Retina (tissue), 1 donor: ENCODE measurements at places on chromosomes 2 and 18.
A peak's percentile ranks its signal among the peaks of the same experiment; 100 is the strongest.

- DNase-seq, result no peak
Observed at GRCh38 chr18:69845593-69846506, 101.8 kb downstream of the CD226 start.

- DNase-seq, result no peak
Observed at GRCh38 chr2:65530547-65531320, 98.3 kb upstream of the SPRED2 start.

- no peak for DNase-seq
Observed at GRCh38 chr2:14827226-14828023, 194.9 kb downstream of the LRATD1 start.

DNA sequence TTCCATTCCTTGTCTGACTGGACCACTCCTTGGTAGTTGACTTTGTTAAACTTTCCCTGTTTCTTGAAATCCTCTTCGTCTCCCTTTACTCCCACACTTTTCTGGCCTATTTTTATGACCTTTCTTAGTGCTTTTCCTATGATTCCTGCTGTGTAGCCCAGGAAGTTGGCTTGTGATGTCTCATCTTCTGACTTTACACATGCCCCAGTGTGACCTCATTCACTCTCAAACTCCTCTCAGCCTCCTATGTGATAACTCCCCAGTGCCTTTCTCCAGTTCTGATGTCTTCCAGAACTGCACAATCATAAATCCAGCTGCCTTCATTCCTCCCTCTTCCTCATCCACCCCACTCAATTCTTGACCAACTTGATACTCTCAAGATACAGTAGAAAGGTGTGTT is 407.6 kb downstream of the TGIF1 start:
- no peak for DNase-seq

- DNase-seq, result no peak
Observed at GRCh38 chr18:57211412-57211750, 64.5 kb downstream of the BOD1L2 start.

GRCh38 chr18:44729631-44730101 is 49.0 kb downstream of the SETBP1 start:
- peak; percentile 16 for DNase-seq

- no peak for DNase-seq
Observed at GRCh38 chr2:9556121-9556743, 602 bp upstream of the ADAM17 start.

GRCh38 chr2:1591978-1592907 is 152.1 kb downstream of the PXDN start:
- DNase-seq, result peak; percentile 87

GRCh38 chr2:24009680-24010476 is at the start of gene MFSD2B:
Gene MFSD2B (plus strand): TSS chr2:24010085. CDS start chr2:24010097, 12 bp downstream.
- peak; percentile 64 for DNase-seq

DNA sequence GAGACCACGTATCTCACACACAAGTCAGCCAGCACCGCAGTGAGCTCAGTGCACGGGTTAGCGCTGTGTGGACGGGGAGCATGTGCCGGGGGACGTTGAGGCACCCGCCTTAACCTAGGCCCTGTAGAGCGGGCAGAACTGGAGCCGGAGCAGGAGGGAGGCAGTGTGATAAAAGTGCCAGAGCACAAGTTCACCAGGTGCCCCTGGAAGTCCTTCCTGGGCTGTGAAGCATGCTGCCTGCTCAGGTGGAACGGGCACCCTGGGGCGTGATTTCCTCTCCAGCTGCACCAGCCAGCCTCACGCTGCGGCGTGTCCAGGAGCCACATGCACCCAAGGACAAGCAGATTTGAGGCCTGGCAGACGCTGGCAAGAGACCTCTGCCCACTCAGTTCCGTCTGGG is 50.3 kb downstream of the ITGB1BP1 start:
- DNase-seq, result no peak

DNA sequence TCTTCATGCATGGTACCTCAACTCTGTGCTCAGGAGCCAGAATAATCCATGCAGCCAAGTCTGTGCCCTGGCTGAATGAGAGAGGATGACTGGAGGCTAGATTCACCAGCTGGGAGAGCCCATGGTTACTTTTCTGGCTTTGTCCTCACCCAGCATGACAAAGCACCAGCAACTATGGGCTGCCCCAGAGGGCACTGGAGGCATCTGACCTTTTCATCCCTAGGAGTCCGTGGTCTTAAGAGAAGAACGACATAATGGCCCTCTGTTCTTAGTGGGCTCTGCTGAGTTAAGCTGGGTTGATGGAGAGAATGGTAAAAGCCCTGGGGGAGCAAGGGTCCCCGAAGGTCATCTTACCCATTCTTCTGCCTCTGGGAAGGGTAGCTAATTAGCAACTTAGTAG is 54.6 kb upstream of the TNP1 start:
- no peak for DNase-seq

- no peak for DNase-seq
Observed at GRCh38 chr18:78790960-78791359, 188.7 kb upstream of the SALL3 start.

DNA sequence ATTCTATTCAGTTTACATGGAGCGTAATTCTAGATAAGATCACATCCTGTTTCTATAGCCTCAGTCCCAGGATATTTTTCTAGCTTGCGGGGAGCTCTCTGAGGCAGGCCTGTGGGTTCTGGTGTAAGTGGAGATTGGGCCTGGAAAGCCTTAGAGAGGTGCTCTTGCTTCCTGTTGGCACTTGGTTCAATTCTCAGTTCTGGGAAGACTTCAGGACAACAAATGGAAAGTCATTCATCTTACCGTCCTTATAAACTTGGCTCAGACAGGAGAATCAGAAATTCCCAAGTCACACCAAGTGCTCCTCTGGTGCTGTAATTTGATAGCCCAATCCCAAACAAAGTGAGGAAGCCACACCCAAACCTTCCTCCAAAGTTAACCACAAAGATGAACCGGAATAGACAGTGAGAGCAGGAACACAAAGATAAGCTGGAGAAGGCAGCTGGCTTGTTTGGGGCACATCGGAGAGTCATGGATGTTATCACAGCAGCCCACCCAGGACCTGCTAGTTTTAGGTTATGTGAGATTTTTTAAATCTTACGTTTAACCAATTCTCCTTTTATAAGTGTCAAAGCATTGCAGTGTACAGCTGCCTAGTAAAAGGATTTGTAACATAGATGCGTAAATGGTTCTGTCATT is 144.3 kb upstream of the MAP3K20 start:
- peak; percentile 38 for DNase-seq

GRCh38 chr18:6242004-6242403 is 172.7 kb downstream of the L3MBTL4 start:
- DNase-seq, result no peak

- no peak for DNase-seq
Observed at GRCh38 chr2:230664128-230664527, 48.5 kb upstream of the CAB39 start.

DNA sequence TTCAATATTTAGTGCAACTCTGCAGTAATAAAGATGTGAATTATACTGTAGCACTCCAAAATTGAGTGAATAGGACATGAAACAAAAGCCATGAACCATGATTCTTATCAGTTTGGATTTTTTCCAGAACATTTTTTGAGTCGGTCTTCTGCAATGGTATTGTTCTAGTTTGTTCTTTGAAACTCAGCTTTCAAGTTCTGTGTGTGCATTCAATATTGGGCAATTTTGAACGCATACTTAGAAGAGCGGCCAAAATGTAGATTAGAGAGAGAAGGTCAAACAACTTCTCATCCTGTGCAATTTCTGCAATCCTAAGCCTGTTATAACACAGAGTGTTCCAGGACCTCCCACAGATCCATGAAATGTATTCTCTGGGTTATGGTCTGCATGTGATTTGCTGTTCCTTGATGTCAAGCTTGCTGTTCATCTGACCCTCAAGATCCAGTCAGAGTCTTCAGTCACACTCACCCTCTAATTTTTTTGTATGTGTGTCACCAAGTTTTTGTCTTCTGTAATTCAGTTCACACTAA is 48.3 kb downstream of the TSPYL6 start:
- no peak for DNase-seq

DNA sequence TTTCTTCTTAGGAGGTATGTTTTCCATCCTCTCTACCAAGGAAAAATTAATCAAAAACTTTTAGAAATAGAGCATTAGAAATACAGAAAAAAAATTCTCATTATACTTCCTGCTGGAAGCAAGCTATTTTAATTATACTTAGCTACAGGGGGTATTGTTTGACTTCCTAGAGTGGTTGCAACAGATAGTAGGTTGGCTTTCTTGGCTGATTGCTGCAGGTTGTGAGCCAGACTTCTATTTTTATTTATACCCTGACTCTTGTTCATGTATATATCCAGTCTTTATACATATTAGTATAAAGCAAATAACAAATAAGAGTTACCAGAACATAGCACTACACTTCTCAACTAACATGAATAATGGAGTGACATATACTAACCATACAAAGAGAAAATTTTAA is 460.8 kb upstream of the REG3G start:
- DNase-seq, result no peak

- no peak for DNase-seq
Observed at GRCh38 chr18:80154293-80154692, 45.2 kb downstream of the ADNP2 start.

GRCh38 chr2:185608799-185609198 is 129.8 kb upstream of the FSIP2 start:
- DNase-seq, result no peak

GRCh38 chr2:2843969-2844548 is 513.0 kb upstream of the MYT1L start:
- no peak for DNase-seq

GRCh38 chr2:88483200-88483599 is 30.7 kb upstream of the FOXI3 start:
- DNase-seq, result no peak

- DNase-seq, result no peak
Observed at GRCh38 chr2:127829845-127830246, 18.9 kb upstream of the WDR33 start.

GRCh38 chr2:61759005-61759404 is 94.9 kb downstream of the FAM161A start:
- DNase-seq, result no peak

GRCh38 chr2:210617732-210618330 is 61.4 kb downstream of the CPS1 start:
- peak; percentile 41 for DNase-seq

DNA sequence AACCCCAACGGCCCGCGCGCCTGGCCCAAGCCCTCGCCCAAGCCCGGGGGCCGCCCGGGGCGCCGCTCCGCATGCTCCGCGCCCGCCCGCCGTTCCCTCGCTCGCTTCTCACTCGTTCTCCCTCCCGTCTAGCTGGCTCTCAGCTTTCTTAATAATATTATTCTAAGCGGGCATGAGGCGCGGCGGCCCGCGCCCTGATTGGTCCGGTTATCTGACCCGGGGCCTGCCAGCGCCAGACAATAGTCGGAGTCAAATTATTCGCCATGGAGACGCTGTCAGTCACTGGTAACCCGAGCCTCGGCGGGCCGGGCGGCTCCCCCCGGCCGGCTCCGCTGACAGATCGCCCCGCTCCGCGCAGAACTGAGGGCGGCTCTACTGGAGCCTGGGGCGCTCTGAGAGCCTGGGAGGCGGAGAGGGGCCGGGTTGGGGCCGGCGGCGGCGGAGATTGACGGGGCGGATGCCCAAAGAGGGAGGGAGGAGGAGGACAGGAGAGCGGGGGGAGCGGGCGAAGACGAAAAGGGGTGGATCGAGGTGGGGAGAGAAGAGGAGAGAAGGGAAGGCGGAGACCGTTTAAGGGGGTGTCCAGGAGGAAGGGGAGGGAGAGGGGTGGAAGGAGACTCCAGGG is at the start of gene SIX2:
SIX2 (minus strand) TSS at position 150 of the 625 bp plus-strand sequence. CDS start 342 bp downstream, outside the sequence.
- DNase-seq, result peak; percentile 94

- DNase-seq, result no peak
Observed at GRCh38 chr2:23720705-23721453, 206.0 kb downstream of the ATAD2B start.

GRCh38 chr2:84980263-84980983 is 9.5 kb downstream of the KCMF1 start:
- DNase-seq, result no peak
